Peyer's patch (tissue), 4 donors: ENCODE measurements at places on chromosomes 3 and 15. TPM values are rescaled to one million over a fixed set of nuclear protein-coding genes. Genes with fewer than 3 reads are reported as not detected.

DNA sequence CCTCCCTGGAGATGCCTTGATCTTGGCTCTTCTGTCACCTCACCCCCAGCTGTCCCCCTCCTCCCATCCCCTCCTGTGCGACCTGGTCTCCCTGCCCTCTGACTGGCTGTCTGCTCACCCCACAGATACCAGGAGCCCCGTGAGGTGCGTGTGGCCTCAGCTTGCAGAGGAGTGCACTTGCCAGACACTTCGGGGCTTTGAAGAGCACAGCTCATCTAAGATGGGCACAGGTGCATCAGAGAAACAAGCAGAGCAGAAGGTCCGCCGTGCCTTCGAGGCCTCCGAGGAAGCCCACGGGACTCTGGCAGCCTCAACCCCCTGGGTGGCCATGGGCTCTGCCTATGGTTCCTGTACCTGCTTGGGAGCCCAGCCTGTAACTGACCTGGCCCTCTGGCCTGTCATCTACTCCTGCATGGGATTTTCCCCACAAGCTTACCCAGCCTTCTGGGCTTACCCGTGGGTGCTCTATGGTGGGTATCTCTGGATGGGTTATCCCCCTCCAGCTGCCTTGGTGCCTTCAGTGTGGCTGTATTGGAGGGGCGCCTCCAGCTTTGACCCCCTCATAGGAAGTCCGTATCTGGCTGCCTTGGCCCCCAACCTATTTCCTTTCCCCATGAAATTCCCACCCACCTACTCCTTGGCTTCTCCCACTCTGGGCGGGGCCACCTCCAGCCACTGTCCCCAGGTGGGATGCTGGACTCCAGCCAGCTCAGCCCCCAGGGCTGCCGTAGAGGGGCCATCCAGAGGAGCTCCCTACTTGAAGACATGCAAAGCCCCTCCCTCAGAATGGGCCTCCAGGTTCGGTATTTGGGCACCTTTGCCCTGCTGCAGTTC is 3.8 kb downstream of the PRR23E start:
- peak; percentile 38 for DNase-seq

DNA sequence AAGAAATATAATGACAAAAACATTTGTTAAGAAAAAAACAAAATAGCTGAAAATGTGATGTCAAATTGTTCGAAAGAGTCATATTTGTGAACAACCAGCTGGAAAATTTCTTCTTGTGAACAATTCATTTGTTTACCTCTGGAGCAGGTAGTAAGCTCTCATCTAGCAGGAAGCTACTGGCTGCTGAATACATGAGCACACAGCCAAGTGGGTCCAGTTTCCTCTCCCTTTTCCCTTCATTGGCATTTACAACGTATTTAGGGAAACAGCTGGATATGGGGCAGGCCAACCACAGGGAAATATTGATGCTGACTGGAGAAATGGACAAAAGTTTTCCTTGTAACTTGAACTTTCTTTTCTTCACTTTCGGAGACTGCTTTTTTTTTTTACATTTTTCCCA is 1354.7 kb upstream of the EPHA6 start:
- no peak for DNase-seq

GRCh38 chr3:30658328-30659052 is 52.1 kb downstream of the TGFBR2 start:
- no peak for DNase-seq

DNA sequence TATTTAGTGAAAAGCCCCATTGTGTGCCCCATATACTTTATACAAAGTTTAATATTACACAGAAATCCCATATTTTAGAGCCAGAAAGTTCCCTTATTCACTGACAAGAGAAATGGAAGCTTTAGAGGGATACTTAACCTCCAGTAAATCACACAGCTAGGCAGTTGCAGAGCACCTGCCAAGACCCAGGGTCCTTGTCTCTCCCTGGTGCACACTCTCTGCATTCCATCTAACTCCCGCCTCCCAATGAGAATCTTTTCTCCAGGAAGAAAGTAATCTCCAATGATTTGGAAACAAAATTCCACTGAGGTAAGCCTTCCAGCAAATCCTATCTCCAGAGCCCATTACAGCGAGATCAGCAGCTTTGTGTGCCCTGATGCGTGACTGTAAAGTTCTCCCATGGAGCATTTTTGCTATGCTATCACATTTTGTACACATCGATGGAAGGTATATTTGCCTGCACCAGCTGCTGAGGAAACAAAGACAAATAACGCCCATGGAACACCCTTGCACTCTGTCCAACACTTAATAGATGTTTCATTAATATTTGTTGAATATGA is 41.4 kb downstream of the ULK4 start:
- DNase-seq: no peak

DNA sequence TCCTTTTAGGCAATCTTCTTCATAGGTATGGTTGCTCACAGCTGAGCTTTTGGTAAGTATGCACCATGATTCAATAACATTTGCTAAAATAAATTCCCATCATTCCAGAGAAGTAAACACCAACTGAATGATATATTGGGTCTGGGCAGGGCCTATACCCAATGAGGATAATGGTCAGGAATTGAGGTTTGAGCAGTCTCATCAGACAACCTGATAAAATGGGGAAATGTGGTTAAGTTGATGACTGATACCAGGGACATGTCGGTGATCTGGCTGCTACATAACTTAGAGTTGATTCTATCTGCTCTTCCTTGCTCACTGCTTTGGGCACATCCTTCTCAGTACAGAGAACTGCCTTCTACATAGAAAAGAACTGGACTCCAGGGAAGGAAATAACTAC is 92.9 kb downstream of the GPR156 start:
- no peak for DNase-seq

- no peak for DNase-seq
Observed at GRCh38 chr3:30341851-30342250, 264.6 kb upstream of the TGFBR2 start.

- DNase-seq: no peak
Observed at GRCh38 chr3:13607821-13608597, 59.1 kb downstream of the FBLN2 start.

GRCh38 chr15:91522605-91523332 is 330.7 kb upstream of the SLCO3A1 start:
- no peak for DNase-seq

DNA sequence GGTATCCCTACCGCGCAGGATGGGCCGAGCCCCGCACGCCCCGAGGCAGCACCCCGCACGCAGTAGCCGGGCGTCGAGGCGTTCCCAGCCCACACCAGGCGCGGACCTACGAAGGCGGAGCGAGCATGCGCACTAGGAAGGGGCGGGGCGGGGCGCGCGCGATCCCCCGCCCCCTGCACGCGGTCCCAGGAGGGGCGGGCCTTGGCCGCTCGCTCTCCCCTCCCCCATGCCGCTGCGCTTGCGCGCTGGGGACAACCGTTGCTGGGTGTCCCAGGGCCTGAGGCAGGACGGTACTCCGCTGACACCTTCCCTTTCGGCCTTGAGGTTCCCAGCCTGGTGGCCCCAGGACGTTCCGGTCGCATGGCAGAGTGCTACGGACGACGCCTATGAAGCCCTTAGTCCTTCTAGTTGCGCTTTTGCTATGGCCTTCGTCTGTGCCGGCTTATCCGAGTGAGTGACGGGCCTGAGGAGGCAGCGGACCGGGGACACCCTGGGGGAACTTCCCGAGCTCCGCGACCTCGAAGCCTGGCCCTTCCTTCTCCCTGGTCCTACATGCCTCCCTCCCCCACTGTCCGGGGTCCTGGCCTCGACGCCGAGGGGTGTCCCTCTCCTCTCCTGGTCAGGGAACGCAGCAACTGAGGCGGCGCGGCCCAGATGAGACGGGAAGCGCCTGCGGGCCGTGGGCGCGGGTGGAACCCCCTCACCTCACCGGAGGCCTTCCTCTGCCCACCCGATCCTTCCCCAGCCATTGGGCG is at the start of gene SPESP1:
SPESP1 (plus strand) TSS at position 258 of the 755 bp plus-strand sequence; CDS start at position 387, 129 bp downstream.
- peak; percentile 53 for DNase-seq

GRCh38 chr3:138314751-138315150 is 14.9 kb downstream of the NME9 start:
- no peak for DNase-seq

DNA sequence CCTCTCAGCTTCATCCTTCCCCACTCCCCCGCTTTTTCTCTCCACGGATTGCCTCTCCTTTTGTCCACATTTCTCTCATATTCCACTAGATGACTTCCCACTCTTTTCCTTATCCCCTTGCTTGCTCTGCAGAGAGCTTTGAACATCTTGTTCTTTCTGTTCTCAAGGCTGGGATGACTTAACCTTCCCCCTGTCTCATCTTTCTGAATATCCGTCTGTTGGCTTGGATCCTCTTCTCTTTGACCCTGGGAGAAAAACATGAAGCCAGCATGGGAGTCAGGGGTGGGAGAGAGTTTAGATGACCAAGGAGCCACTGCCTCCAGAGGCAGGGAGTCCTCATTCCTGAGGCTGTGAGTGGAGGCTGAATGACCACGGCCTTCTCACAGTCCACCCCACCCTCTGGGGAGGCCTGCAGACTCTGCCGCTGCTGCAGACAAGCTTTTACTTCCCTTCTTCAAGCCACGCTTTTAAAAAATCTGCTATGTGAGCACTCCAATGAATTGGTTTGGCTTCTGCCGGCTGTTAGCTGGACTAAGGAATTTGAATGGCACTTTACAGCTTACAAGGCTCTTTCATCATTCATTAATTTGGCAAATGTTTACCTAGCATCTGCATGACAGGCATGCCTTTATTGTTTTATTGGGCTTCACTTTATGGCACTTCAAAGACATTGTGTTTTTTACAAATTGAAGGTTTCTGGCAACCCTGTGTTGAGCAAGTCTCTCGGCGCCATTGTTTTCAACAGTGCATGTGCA is 111.6 kb upstream of the SLC6A6 start:
- DNase-seq: peak; percentile 58

GABRG3 gene
- not detected for total RNA-seq

DNA sequence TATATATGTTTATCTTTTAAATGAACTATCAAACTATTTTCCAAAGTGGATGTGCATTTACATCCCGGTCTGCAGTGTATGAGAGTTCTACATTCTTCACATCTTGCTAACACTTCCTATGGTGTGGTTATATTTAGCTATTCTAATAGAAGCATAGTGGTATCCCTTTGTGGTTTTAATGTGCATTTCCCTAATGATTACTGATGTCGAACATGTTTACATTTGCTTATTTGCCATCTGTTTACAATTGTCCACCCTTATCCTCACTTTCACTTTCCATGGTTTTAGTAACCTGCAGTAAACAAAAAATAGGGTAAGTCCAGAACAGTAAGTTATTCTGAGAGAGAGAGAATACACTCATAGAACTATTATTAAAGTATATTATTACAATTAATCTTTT is 360.5 kb upstream of the NAALADL2 start:
- DNase-seq: no peak

DNA sequence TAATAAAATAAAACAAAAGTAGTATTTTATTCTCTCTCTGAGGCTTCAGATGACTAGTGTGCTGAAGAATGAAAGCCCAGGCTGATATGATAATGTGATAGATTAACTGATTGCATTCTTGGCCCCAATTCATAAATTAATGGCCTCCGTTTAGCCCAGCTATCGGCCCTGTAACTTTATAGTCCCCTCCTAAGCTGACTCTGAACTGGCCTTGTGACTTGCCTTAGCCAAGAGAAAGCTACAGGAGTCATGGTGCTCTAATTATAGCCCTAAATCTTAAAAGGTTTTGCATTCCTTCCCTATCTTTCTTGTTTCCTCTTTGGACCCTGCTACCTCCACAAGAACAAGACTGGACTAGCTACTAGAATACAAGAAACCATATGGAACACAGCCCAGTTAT is 123.2 kb upstream of the EPHA3 start:
- DNase-seq: no peak

DNA sequence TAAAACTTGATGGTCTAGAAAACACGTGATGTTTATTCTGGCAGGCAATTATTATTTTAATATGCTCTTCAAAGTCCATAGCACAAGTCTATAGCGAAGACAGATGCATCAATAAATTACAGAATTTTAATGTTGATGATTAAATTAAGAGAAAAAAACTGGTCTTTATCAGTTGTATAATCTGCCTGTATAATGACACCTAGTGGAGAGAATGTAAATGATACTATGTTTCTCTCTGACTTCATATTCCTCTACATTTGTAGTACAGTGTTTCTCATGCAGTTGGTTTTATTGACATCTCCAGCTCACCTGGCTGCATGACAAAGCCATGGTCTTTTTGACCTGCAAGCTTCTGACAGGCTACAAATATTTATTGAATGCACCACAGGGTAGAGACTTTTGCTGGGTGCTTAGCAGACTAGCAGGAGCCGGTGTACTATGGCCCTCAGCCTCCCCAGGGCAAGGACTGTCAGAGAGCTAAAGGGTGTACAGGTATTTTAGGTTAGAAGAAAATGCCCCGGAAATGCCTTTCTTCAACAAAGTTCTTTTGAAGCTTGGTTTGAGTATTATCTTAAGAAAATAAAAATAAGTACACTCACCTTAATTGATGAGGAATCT is 289.9 kb downstream of the GAP43 start:
- DNase-seq: no peak

DNA sequence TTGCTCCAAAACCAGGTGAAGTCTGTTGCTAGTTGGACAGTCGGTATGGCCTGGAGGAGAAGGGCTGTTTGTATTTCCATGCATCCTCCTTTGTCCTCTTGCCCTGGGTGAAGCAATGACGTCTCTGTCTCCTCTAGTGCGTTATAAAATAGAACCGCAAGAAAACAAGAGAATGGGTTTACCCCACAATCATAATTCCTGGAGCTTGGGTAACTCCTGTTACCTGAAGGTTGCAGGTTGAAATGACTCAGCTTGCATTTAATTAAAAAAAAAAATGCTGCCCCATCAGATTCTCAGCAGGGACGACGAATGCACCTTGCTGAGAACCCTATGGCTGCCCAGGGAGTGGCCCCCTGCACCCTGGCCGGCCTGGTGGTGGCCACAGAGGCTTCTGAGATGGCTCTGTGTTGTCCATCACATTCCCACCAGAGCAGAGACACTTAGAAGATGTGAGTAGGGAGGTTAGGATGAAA is 228.2 kb upstream of the BHLHE40 start:
- no peak for DNase-seq

DNA sequence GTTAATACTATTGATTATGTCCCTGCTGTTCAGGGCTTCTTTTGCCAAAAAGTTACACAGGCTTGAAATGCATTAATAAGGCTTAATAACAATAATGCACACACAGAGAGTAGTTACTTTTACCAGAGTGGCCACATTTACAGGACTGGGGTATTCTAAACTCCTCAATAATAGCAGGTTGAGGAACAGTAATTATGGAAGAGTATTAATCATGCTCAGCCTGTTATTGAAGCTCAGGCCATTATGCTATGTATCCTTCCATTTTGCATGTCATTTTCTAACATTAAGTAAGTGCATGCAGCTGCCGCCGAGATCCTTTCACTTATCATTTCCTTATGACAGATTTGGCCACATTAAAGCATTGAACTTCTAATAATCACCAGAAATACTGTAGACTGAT is 5.7 kb downstream of the ARRDC4 start:
- DNase-seq: no peak

PRICKLE2 gene
- 15.7 TPM for total RNA-seq

- DNase-seq: no peak
Observed at GRCh38 chr3:45646051-45646585, 43.1 kb upstream of the SACM1L start.

GRCh38 chr3:150805354-150805753 is 42.4 kb upstream of the SIAH2 start:
- no peak for DNase-seq

KLHL24 gene
- 57.2 TPM for total RNA-seq
